HTR-8/SVneo (cell line): ENCODE measurements at places on chromosomes 7 and 10.

DNA sequence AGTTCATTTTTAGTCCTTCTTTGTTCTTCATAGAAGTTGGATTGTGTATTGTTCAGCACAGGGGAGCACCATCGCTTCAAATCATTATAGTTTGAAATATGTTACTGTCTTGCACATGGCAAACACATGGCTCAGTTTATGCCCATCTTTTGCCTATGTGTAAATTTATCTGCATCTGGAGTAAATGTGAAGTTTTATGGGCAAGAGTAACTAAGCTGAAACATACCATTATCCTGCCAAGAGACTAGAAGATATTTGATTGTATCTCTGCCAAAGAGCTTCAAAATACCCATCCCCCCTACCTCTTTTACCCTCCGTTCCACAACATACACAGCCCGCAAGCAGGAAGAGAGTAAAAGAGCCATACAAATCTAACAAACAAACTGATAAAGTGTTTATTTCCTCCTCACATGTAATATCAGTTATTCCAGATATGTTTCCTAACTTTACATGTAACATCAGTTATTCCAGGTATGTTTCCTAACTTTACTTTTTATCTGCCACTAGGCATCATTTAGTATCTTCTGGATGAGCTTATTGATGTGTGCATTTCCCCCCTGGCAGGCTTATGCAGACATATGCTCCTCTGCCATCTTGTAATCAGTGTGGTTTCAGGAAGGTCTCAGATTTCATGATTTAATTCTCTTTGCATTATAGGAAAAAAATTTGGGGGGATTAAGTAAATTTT, 127.7 kb downstream of the SRI start:
- no peak for DNase-seq

- no peak for DNase-seq
Measured at GRCh38 chr7:53191191-53191695, 155.8 kb downstream of the POM121L12 start.

DNA sequence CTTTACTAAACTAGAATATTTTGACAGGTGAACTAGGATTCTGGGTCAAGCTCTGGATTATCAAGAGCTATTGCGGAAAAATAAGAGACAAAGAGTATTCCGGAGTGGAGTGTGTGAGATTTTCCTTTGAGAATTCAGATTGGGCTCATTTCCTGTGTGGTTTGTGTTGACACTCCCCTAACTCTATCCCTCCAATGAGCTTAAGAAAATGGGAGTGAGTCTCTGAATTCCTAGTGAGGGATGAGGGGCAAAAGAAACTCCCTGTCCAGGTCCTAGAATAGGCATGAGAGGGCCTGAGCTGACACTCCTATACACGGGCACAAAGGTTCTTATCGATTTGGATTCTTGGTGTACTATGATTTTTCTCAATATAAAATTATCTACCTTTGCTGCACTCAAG, 10.2 kb downstream of the KLF14 start:
- no peak for DNase-seq

GRCh38 chr7:139654276-139655181, 123.3 kb downstream of the HIPK2 start:
- DNase-seq, result no peak

GRCh38 chr10:109159351-109159750, 764.0 kb downstream of the XPNPEP1 start:
- no peak for DNase-seq
